Stimulated activated CD4-positive, alpha-beta T cell treated with anti-CD3 and anti-CD28 coated beads, Interleukin-1b, Interleukin-23, amount 100 ng/mL, for 1 hour (primary cell): ENCODE measurements at places on chromosomes 5 and 9.

DNA sequence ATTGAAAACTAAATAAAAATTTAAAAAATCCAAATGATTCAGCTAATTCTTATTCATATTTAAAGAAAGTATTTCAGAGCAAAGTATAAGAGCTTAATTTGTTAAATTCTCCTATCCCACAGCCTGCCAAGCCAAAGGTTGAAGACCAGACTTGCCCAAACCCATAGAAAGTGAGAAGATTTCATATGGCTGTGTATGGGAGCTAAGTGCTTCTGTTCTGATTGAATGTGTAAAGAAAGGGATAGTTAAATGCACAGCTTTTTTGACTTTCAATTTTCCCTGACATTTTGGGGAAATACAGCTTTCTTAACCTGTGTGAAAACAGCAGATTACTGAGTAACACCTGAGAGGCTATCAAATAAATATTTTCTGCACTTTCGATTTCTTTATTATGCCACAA, 125.0 kb upstream of the MTAP start:
- DNase-seq, result no peak

DNA sequence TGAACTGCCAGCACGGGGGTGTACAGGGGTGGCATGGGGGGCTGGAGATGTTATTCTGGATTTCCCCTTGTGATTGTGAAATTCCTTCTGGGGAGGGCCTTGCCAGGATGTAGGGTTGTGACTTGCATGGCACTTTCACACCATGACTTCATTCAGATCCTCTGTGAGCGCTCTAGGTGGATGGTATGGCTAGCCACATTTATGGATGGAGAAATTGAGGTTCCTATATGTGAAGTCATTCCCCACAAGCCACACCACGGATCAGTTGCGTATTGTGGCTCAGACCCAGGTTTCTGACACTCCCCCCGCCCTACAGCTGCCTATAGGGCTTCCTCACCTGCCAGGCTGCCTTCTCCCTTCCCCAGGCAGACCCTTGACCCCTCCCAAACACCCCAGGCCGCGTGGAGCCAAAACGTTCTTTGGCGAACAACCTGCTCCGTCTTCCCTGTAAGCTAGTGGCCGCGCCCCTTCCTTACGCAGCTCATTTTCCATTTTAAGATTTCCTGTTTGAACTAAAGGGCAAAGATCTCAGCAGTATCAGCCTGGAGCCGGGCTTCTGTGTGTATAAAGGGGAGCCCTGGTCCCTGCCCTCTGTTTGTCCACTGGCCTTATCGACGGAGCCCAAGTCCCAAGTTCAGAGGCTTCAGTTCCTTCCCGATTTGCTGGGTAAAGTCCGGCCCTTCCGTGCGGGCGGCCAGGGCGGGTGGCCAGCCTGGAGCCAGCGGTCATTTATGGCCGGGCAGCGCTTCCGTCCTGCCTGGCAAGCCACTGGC, 97.8 kb upstream of the KLF4 start:
- DNase-seq, result no peak

DNA sequence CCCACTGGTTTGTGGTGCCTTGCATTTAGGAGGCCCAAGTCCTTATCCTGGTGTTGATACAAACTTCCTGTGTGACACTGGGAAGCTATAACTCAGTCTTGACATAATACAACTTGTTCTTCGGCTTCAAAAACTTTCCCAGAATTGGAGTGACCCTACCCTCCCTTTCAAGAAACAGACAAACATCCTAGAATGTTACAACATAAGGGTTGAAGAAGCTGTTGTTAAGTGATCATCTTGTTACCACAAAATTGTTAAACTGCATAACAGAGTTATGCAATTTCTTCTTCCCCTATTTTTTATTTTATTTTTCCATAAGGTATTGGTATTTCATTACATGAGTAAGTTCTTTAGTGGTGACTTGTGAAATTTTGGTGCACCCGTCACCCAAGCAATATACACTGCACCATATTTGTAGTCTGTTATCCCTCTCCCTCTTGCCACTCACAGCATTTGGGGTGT, 21.3 kb downstream of the TLR4 start:
- no peak for DNase-seq

- no peak for DNase-seq
These were observed 532.4 kb downstream of the ANXA1 start for GRCh38 chr9:73683862-73684591.

DNA sequence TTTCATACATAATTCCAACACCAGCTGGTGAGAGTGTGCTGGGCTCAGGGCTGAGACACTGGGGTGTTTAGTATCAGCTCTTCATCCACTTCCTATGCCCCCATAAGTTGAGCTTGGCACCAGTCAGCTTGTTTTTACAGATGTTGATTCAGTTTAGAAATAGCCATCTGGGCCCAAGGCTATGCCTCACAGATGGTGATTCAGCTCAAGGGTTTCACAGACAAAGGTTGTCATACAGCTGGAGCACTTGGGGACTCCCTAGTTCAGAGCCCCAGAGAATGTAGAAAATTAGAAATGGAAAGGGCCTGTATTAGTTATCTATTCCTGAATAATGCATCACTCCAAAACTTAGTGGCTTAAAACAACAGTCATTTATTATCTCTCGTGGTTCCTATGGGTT, 10.3 kb upstream of the CRHBP start:
- DNase-seq, result no peak

DNA sequence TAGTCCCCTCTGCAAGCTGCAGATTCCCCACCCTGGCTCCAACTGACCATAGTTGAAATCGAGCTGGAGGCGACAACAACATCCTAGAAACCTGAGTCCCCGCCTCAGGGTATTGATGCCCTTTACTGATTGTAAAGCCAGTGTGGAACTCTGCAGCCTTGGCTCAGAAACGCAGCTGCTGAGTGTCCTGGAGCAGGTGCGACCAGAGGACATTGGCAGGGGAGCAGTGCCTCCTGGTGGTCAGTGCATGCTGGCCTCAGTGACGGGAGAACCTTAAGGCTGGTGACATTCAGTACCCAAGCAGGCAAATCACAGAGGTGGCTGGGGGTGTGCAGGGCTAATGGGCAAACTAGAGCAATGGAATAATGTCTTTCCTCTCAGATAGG, 20.4 kb upstream of the ZNF354B start:
- DNase-seq, result no peak

- DNase-seq, result no peak
These were observed 112.0 kb upstream of the TBC1D2 start for GRCh38 chr9:98367371-98367900.

DNA sequence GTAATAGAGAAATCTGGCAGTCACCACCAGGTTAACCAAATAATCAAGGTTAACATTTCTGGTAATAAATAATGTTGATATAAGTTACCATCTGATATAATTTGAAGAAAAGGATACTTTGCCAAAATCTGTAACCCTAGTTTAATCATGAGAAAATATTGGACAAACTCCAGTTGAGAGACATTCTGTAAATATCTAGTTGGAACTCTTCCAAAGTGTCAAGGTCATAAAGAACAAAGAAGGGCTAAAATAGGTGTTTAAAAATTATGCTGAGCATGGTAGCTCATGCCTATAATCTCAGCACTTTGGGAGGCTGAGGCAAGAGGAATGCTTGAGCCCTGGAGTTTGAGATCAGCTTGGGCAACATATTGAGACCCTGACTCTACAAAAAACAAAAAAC, 253.3 kb downstream of the MRPS30 start:
- DNase-seq, result no peak

- no peak for DNase-seq
These were observed 25.2 kb downstream of the TGFBR1 start for GRCh38 chr9:99130069-99130468.

- no peak for DNase-seq
These were observed 1571.2 kb upstream of the C9orf72 start for GRCh38 chr9:29144476-29144875.

- DNase-seq, result no peak
These were observed 9.8 kb downstream of the PTPN3 start for GRCh38 chr9:109488351-109488750.

GRCh38 chr9:101408374-101409078, 9.9 kb downstream of the ZNF189 start:
- DNase-seq, result no peak

DNA sequence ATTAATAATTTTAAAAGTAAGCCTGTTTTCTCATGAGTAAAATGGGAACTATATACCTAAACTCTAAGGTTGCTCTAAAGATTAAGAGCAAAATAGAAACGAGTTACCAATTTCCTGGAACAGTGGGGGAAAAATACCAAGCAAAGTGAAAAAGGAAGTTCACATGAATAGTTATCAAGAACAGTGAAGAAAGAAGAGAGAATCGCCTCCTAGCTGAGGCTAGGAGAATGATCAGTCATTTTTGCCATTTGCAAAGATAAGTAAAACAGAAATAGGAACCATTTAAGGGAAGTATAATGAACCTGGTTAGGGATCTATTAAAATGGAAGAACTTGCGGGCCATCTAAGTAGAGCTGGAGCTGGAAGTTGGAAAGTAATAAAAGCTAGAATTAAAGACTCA, 50.7 kb downstream of the P4HA2 start:
- no peak for DNase-seq

DNA sequence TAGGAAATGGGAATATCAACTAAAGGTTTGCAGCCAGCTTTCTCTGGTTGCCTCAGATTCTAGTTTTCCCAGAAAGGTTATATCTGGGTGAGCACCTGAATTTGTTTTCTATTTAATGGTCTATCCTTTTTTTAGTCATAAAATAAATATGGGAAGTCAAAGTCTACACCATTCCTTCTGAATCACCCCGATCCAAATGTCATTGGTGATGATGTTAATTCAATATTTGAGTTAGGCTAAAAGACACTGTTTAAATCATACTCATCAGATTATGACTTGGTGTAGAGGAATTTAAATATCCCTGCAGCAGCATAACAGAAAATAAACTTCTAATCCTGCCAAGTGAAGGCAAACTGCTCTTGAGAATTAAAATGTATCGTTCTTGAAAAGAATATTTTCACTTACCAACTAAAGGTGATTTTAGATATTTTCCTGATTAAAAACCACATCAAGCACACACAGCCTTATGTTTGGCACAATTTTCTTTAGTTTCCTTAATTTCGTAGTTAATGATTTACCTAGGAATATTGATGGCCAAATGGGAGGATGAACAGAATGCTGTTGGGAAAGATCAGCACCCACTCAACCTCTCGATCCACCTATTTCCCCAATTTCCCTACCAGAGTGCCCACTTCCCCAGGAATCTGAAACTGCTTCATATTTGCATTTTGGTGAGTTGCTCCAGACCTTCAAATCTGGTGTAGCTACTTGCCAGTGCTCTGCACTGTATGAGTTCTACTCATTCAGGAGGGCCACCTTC, 103.1 kb upstream of the TSLP start:
- no peak for DNase-seq

GRCh38 chr5:2892466-2893000, 141.1 kb upstream of the IRX2 start:
- no peak for DNase-seq

DNA sequence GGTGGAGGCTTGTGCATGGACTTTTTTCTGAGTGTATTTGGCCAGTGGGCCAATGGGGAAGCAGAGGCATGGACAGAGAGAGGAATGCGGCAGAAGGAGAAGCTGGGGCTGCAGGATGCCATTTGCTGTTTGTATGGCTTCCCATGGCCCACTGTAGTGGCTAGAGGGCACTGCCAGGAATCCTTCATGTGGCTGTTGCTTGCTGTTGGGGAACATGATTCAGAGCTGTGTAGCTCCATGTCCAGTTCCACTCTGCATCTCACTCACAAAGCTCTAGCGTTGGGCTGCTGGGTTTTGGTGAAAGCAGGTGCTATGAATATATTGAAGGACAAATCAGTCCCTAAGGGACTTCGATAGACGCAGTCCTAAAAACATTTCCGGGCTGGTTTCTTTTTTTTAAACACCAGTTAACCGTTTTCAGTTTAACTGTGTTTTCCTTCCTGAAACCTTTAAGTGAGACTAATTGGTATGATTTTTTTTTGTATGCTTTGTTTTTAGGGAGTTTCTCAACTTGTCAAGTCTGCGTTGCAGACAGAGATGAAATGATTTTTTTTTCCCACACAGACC, 51.3 kb downstream of the SLC22A5 start:
- DNase-seq, result no peak

- DNase-seq, result no peak
These were observed 35.7 kb upstream of the TMED7 start for GRCh38 chr5:115661563-115661962.

GRCh38 chr5:109619606-109620005, 70.1 kb upstream of the MAN2A1 start:
- DNase-seq, result no peak

DNA sequence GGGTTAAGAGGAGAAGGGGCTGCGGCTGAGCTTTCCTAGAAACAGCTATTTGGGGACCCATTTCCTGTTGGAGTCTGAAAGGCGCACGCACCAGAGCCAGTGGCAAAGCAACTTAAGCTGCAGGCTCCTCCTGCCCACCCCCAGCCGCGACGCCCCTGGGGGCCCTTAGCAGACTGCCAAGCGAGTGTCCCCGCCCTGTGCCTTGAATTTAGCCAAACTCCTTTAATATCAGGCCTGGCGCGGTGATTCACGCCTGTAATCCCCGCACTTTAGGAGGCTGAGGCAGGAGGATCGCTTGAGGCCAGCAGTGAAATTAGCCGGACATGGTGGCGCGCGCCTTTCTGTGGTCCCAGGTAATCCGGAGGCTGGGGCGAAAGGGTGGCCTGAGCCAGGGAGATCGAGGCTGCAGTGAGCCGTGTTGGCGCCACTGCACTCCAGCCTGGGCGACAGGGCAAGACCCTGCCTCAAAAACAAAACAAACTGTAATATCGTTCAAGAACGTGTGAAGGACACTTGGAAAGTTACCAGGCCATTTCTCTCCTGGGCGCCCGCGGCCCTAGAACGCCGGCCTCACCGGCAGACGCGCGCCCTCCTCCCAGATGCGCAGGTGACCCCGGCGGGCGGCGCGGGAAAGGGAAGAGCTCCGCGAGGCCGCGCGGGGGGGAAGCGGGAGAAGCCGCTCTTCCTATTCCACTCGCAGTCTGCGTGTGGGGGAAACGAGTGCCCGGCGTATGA, 1.0 kb upstream of the F2R start:
- no peak for DNase-seq

- no peak for DNase-seq
These were observed 65.0 kb downstream of the PKD2L2 start for GRCh38 chr5:137954131-137954879.

DNA sequence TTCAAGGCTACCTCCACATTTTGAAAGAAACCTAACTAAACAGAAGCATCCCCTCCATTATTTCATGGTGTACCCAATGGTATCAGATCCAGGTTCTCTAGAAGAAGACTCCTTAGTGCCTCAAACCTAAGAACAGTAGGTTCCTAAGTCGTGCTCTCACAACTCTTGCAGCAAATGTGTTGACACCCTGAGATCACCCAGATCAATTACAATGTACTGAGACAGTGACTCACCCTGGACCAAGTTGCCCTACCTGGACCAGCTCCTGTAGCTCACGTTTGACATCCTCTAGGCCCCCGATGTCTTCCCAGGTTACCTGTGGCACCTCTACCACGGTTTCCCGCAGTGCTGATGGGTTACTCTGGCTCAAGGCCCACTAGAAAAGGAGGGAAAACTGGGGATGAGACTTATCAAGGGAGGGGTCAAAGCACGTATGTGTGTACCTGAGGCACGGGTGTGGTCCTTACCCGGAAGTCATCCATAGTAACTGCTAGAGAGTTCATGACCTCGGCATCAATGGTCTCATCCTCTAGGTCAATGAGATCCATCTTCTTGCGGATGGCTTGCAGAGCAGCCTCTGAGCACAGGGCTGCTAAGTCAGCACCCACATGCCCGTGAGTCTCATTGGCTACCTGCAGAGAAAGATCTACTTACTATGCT, 11.7 kb downstream of the VCP start:
- no peak for DNase-seq
